Naive thymus-derived CD4-positive, alpha-beta T cell (primary cell): ENCODE measurements at places on chromosomes 3 and 15. TPM values are rescaled to one million over a fixed set of nuclear protein-coding genes. Genes with fewer than 3 reads are reported as not detected.

The AGTR1 gene
- total RNA-seq = not detected in 2 replicates

The RHCG gene
- not detected for total RNA-seq

The CD80 gene
- total RNA-seq = 1.2 TPM

The GRM2 gene
- total RNA-seq = 1.3 and 2.2 TPM in 2 replicates

The ZPLD1 gene
- not detected for total RNA-seq

The CASR gene
- total RNA-seq = not detected

The CYP8B1 gene
- total RNA-seq = not detected

The ITIH4 gene
- 34.1 TPM for total RNA-seq

GRCh38 chr3:111047042-111047441 lies 24.6 kb upstream of the NECTIN3 start:
- no peak for DNase-seq
- no peak overlapping the region for H3K27ac ChIP-seq
- no peaks in the 10 kb centered on the region for H3K27me3 ChIP-seq
- no peaks in the 10 kb centered on the region for H3K4me1 ChIP-seq
- H3K4me3 ChIP-seq = no peak overlapping the region

DNA sequence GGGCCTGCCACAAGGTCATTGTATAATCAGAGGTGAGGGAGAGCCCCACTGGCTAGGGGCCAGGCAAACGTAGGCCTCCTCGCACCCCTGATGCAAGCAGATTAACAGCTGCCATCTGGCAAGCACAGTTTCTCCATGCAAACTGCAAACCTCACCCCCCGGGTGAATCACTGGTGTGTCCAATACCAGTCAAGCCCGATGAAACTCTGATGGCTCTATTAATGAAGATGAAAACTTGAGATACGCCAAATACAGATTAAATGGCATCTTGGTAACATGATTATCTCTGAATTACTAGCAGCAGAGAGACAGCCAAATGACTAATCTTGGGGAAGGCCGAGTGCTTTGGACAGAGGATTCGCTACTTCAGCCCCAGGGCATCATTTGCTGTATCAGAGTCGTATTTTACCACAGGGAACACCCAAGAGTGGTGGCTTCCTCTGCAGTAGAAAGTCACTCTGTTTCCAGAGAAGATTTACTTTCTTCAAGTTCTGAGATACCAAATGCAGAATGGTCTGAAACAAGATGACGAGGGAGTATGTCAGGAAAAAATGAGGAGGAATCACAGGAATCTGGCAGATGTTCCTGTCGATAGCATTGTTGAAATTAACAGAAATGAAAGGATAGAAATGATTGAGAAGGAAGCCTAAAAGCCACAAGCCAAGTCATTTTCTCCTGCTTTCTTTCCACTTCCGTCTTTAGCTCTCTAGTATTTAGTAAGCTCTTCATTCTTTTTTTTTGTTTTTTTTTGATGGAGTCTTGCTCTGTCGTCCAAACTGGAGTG lies 96.2 kb upstream of the NR2F2 start:
- DNase-seq = no peak
- H3K4me3 ChIP-seq = no peak overlapping the region
- no peaks in the 10 kb centered on the region for H3K36me3 ChIP-seq
- no peaks in the 10 kb centered on the region for H3K27me3 ChIP-seq
- H3K4me1 ChIP-seq = no peaks in the 10 kb centered on the region
- no peak overlapping the region for H3K27ac ChIP-seq

GRCh38 chr15:101457696-101458095 lies 31.8 kb downstream of the PCSK6 start:
- DNase-seq = no peak
- no peaks in the 10 kb centered on the region for H3K4me1 ChIP-seq
- H3K27ac ChIP-seq = no peak overlapping the region
- no peak overlapping the region for H3K4me3 ChIP-seq
- no peaks in the 10 kb centered on the region for H3K36me3 ChIP-seq
- H3K27me3 ChIP-seq = no peaks in the 10 kb centered on the region

GRCh38 chr3:40771112-40771511 lies 246.4 kb downstream of the ZNF621 start:
- no peak overlapping the region for H3K27ac ChIP-seq
- H3K4me1 ChIP-seq = no peaks in the 10 kb centered on the region
- no peak for DNase-seq
- no peak overlapping the region for H3K4me3 ChIP-seq

DNA sequence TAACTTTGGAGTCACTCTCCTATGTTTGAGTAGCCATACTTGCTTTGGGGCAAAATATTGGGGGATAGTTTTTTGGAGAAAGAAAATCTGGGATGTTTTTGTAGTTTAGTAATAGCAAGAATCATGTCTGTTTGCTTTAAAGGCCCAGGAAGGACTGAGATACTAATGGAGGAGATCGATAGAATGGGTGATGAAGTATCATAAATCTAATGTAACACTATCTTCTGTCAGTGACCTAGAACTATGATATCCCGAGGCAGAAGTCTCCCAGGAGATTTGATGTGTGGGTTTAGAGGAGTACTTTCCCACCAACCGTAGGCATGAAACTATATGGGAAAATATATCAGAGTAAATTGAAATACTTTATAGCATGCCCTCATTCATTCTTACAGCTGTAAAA lies 21.0 kb upstream of the NFKBIZ start:
- H3K27ac ChIP-seq = peak overlapping the region; percentile 88
- peak overlapping the region; percentile 59 for H3K4me3 ChIP-seq
- no peak for DNase-seq
- peaks cover 13% of the 10 kb centered on the region for H3K4me1 ChIP-seq
- H3K27me3 ChIP-seq = no peaks in the 10 kb centered on the region
